ENCODE measurements at places on chromosomes 3 and 15.

- H3K27me3 ChIP-seq, result peaks cover 58% of the 10 kb centered on the region
- no peaks in the 10 kb centered on the region for H3K4me1 ChIP-seq
- no peak for DNase-seq
- H3K4me3 ChIP-seq, result no peak overlapping the region
These were observed 40.2 kb upstream of the SLC6A11 start for GRCh38 chr3:10775828-10776227.

GRCh38 chr3:38649500-38650247 is at the start of gene SCN5A:
Gene SCN5A (minus strand): TSS chr3:38649687. CDS start chr3:38633307, 16,380 bp downstream.
- H3K36me3 ChIP-seq, result no peaks in the 10 kb centered on the region
- peak within 1 kb of the TSS; percentile 70 for H3K4me3 ChIP-seq
- no peak for DNase-seq

DNA sequence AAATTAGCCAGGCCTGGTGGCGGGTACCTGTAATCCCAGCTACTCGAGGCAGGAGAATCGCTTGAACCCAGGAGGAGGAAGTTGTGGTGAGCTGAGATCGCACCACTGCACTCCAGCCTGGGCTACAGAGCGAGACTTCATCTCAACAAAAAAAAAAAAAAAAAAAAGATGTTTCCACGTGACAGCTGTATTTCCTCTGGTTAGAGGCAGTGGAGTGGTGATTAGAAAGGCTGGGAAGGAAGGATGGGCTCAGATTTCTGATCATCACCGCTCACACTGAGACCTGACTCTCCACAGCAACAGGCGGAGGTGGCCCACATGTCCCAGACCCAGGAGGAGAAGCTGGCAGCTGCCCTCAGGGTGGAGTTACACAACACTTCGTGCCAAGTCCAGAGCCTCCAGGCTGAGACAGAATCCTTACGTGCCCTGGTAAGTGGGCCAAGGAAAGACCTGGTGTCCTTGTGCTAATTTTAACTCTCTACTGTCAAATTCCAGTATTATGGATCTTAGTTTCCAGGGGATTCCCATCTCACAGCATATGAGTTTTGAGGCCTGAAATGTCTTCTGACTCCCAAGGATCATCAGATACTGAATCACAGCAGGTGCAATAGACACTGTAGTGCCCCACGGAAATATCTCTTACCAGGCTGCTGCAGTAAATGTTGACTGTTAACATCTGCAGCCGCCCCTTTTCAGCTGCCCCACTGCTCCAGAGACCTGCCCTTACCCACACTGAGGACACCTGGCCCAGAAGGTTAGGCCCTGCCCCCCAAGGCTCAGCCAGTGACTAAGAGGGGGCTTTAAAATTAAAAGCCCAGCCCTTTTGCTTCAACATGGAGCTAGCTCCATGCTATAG is 66.9 kb downstream of the BFSP2 start:
- no peak overlapping the region for H3K27ac ChIP-seq
- no peak for DNase-seq
- H3K4me3 ChIP-seq, result no peak overlapping the region
- peaks cover 4% of the 10 kb centered on the region for H3K4me1 ChIP-seq

DNA sequence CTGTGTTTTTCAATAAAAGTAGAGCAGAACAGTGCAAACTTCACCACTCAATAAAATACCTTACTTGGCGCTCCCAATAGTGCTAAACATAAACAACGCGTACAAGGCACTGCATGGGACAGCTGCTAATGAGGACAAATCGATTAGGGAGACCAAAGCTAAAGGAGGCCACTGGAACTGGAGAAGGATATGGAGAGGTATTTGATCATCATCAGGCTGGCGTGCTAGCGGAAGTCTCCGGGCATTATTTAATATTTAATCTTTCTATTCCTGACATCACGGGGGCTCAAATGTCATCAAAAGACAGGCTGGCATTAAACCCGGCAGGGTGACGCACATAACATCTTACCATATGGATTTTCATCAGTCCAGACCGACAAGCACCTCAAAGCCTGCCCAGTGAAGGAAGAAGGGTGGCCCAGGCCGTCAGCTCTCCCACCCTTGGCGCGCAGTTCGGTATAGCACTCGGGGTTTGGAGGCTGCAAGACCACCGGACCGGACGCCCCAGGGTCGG is 604 bp downstream of the CCPG1 start:
- H3K4me3 ChIP-seq, result peak overlapping the region; percentile 98
- peak overlapping the region; percentile 97 for H3K27ac ChIP-seq
- no peaks in the 10 kb centered on the region for H3K27me3 ChIP-seq
- peaks cover 18% of the 10 kb centered on the region for H3K4me1 ChIP-seq
- no peaks in the 10 kb centered on the region for H3K36me3 ChIP-seq
- DNase-seq, result no peak

DNA sequence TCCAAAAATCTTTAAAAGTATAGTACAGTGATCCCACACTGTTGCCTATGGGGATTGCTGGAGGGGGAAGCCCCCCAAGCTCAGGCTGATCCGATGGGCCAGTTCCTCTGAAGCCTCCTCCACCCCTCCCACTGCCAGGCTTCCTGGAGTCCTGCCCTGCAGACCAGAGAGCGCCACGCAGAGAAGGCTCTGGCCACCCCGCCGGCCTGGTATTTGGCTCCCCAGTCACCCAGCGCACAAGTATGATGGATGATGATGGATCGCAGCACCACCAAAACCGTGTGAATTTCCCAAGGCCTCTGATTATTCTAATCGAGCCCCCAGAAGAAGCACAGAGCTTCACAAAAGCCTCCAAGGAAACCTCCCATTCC is 259.0 kb downstream of the MECOM start:
- peak overlapping the region; percentile 18 for H3K27ac ChIP-seq
- peaks cover 1% of the 10 kb centered on the region for H3K36me3 ChIP-seq

GRCh38 chr3:132556508-132557159 is 40.4 kb upstream of the ACKR4 start:
- no peaks in the 10 kb centered on the region for H3K27me3 ChIP-seq
- H3K4me1 ChIP-seq, result peaks cover 9% of the 10 kb centered on the region
- no peak for DNase-seq
- no peak overlapping the region for H3K27ac ChIP-seq

- H3K4me3 ChIP-seq, result no peak overlapping the region
- DNase-seq, result no peak
- H3K4me1 ChIP-seq, result no peaks in the 10 kb centered on the region
- no peak overlapping the region for H3K27ac ChIP-seq
- H3K27me3 ChIP-seq, result no peaks in the 10 kb centered on the region
- no peaks in the 10 kb centered on the region for H3K36me3 ChIP-seq
These were observed 118.2 kb upstream of the GOLIM4 start for GRCh38 chr3:168213920-168214319.

- no peak overlapping the region for H3K4me3 ChIP-seq
- no peak overlapping the region for H3K27ac ChIP-seq
- DNase-seq, result no peak
- peaks cover 21% of the 10 kb centered on the region for H3K4me1 ChIP-seq
These were observed 195.3 kb downstream of the ITPR1 start for GRCh38 chr3:4688411-4688810.

DNA sequence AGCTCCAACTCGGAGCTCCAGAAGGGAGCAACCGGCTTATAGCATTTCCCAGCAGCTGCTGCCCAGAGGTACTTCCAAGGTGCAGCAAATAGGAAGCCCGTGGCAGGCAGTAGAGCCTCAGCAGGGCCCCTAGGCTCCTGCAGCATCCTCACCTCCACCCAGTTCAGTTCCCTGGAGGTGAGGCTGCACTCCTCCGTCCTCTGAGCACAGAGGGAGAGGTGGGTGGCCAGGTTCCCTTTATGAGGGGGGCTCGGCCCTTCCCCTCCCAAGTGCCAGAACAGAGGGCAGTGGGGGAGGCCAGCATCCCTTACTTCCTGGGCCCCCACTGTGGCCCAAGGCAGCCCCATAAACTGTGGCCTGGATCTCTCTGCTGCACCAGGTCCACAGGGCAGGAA is 150.2 kb downstream of the ATP10A start:
- H3K4me3 ChIP-seq, result no peak overlapping the region
- no peaks in the 10 kb centered on the region for H3K4me1 ChIP-seq
- H3K36me3 ChIP-seq, result no peaks in the 10 kb centered on the region
- peaks cover 8% of the 10 kb centered on the region for H3K27me3 ChIP-seq
- H3K27ac ChIP-seq, result no peak overlapping the region

DNA sequence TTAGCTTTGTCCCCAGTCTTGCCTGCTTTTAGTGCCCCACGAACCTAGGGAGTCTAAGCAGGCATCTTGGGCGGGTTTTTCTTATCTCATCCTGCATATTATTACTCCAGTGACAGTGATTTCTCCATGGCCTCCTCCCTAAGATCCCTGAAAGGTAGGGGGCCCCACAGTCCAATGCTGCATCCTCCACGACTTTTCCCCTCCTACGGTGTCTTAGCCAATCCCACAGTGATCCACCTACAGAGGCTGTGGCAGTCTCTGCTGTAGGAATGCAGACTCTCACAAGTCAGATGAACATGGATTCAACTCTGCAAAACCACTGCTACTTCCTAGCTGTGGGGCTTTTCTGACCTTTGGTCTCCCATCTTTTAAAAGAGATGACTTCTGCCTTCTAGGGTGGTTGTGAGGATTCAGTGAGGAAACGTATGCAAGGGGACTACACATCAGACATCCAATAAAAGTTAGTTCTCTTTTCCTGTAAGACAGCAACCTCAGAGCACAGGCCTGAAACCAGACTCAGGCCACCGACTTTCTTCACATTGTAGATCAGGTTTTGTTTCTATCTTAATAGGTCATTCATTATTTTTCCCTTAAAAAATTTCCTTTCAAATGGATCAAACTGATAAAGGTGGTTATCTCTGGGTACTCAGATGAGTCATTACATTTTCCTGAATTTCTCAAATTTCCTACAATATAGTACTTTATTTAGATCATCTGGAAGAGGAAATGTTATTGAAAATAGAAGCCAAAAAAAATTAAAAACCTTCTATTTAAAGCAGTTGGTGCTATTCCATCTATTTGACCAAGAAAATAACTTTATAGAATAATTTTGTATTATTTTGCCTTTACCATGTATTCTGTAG is 23.2 kb downstream of the ILDR1 start:
- H3K27ac ChIP-seq, result no peak overlapping the region
- no peak for DNase-seq
- H3K4me1 ChIP-seq, result peaks cover 4% of the 10 kb centered on the region

GRCh38 chr15:89993349-89993748 is 7.8 kb upstream of the ZNF710 start:
- H3K27ac ChIP-seq, result no peak overlapping the region
- no peaks in the 10 kb centered on the region for H3K27me3 ChIP-seq
- H3K36me3 ChIP-seq, result no peaks in the 10 kb centered on the region

GRCh38 chr3:4505688-4506558 is 12.8 kb downstream of the ITPR1 start:
- H3K36me3 ChIP-seq, result no peaks in the 10 kb centered on the region
- no peak overlapping the region for H3K4me3 ChIP-seq
- peaks cover 3% of the 10 kb centered on the region for H3K27me3 ChIP-seq
- DNase-seq, result no peak

DNA sequence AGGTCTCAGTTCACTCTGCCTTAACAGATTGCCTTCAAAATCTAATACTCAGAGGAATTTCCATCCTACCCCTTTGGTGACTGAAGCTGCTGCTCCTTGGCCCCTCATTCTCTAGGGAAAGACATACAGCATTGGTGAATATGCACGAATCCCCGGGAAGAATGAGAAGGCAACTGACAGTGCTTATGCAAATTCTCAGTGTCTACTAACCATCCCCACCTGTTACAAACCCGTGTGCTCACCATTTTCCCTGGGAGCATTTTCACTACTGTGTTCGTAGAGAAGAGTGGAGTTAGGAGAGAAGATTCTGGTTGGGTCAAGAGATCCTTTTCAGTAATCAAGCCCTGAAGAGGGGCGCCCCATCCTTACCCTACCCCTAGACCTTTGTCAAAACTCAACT is 37.7 kb downstream of the SYNM start:
- H3K4me3 ChIP-seq, result no peak overlapping the region
- H3K27me3 ChIP-seq, result no peaks in the 10 kb centered on the region
- DNase-seq, result no peak
- peaks cover 29% of the 10 kb centered on the region for H3K4me1 ChIP-seq
- peak overlapping the region; percentile 53 for H3K27ac ChIP-seq

- peaks cover 10% of the 10 kb centered on the region for H3K4me1 ChIP-seq
- H3K27me3 ChIP-seq, result peaks cover 2% of the 10 kb centered on the region
- peaks cover 24% of the 10 kb centered on the region for H3K36me3 ChIP-seq
- H3K27ac ChIP-seq, result peak within 1 kb of the TSS; percentile 97
These were observed at the start of gene MYEF2 for GRCh38 chr15:48177766-48178647. Gene MYEF2 (minus strand): TSS chr15:48178295. CDS start chr15:48178237, 58 bp downstream.

GRCh38 chr15:60423537-60423936 is 25.8 kb upstream of the ANXA2 start:
- no peaks in the 10 kb centered on the region for H3K27me3 ChIP-seq
- peaks cover 10% of the 10 kb centered on the region for H3K36me3 ChIP-seq
- DNase-seq, result peak; percentile 12
- H3K4me1 ChIP-seq, result peaks cover 22% of the 10 kb centered on the region

DNA sequence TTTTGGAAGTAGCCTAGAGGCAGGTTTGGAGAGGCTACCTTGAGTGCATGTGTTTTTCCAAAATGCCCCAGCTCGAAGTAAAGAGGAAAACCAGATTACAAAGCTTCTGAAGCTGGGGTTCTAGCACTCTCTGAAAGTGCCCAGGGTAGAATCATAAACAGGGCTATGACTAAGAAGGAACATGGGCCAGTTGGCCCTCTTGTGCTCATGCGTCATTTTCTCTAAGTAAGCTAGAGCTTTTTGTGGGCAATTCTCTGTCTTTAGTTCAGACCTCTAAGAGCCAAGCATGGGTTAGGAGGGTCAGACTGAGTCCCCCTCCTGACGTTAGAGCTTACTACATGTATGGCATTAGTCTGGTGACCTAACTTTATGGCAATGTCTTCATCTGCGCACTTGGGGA is 129.5 kb upstream of the UMPS start:
- no peak overlapping the region for H3K4me3 ChIP-seq
- H3K27ac ChIP-seq, result no peak overlapping the region
- H3K4me1 ChIP-seq, result peaks cover 7% of the 10 kb centered on the region
- DNase-seq, result no peak
- H3K36me3 ChIP-seq, result no peaks in the 10 kb centered on the region

GRCh38 chr15:29687204-29687815 is 135.0 kb downstream of the TJP1 start:
- H3K4me1 ChIP-seq, result peaks cover 9% of the 10 kb centered on the region
- no peaks in the 10 kb centered on the region for H3K36me3 ChIP-seq
- DNase-seq, result no peak
- no peak overlapping the region for H3K4me3 ChIP-seq
- H3K27ac ChIP-seq, result no peak overlapping the region

- no peak for DNase-seq
- H3K36me3 ChIP-seq, result peaks cover 2% of the 10 kb centered on the region
- H3K27me3 ChIP-seq, result peaks cover 3% of the 10 kb centered on the region
- no peak overlapping the region for H3K27ac ChIP-seq
These were observed 69.5 kb downstream of the CCR1 start for GRCh38 chr3:46138581-46138980.

DNA sequence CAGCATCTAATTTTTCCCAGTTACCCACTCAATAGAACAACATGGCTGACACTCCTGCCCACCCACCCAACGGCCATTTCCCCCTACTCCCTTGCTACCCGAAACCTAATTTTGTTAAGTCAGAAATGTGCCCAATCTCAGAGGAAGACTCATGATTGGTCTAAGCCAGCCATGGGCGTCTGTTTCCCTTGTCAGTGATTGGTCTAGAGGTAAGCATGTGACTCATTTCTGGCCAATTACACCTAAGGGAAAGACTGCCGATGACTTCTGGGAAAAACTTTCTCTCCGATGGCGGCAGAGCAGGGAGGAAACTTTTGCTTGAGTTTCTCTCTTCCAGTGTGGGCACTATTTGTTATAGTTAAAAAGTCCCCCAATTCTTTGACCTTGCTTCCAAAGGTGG is 72.9 kb downstream of the RPLP1 start:
- peaks cover 73% of the 10 kb centered on the region for H3K27me3 ChIP-seq
- peaks cover 27% of the 10 kb centered on the region for H3K4me1 ChIP-seq
- H3K36me3 ChIP-seq, result no peaks in the 10 kb centered on the region
- no peak overlapping the region for H3K4me3 ChIP-seq
- H3K27ac ChIP-seq, result no peak overlapping the region
- DNase-seq, result no peak

GRCh38 chr15:46408312-46408711 is 773.5 kb downstream of the SQOR start:
- no peak overlapping the region for H3K27ac ChIP-seq
- no peak for DNase-seq
- no peak overlapping the region for H3K4me3 ChIP-seq
- peaks cover 5% of the 10 kb centered on the region for H3K4me1 ChIP-seq
- no peaks in the 10 kb centered on the region for H3K36me3 ChIP-seq
